ENCODE measurements at places on chromosomes 3 and 15.
A peak's percentile ranks its signal among the peaks of the same experiment; 100 is the strongest.

- DNase-seq: no peak
Measured at GRCh38 chr3:186700267-186700666, 16.9 kb upstream of the KNG1 start.

GRCh38 chr15:35818846-35819245, 272.9 kb upstream of the DPH6 start:
- DNase-seq: no peak

- no peak for DNase-seq
Measured at GRCh38 chr15:66285533-66286280, 7.7 kb upstream of the DIS3L start.

DNA sequence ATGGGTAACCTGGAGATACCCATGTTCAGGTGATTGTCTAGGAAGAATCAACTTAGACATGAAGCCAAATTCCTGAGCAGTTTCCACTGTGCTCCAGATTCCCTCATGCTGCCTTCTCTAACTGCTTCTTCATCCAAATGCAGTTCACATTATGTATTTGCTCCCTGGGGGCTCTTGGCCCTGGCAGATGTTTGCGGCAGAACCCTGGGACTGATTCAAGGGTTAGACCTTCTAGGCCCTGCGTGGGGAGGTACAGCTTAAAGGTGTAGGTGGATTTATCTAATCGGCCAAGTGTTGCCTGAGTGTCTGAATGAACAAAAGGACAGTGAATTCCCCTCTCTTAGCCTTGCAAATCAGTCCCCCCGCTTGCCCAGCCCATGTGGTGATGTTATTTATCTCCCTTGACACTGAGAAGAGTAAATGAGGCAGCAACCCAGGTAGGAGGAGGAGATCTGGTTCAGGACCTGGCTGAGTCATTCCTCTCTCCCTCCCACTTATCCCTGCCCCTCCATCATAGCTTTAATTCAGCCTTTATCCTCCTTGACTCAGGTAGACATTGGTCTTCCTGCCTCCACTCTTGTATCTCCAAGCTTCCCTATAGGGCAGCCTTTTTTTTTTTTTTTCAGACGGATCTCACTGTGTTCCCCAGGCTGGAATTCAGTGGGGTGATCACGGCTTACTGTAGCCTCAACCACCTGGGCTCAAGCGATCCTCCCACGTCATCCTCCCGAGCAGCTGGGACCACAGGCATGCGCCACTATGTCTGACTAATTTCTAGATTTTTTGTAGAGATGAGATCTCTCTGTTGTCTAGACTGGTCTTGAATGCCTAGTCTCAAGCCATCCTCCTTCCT, 54.8 kb downstream of the MAGEF1 start:
- no peak for DNase-seq

- no peak for DNase-seq
Measured at GRCh38 chr3:192550356-192550755, 177.0 kb downstream of the FGF12 start.

DNA sequence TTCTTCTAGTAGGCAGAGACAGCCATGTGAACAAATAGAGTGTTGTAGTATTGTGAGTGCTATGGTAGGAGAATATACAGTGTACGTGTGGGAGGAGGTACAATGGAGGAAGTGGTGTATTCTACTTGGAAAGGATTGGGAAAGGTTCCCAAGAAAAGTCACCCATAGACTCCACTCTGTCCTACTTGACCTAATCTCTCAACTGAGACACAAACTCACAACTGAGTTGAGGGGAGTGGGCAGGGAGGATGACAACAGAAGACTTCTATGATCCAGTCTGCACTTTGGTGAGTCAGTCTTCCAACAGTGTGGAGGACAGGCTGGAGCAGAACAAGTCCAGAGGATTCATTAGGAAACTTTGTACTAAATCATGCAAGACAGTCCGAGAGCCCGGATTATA, 28.8 kb upstream of the AQP9 start:
- no peak for DNase-seq

DNA sequence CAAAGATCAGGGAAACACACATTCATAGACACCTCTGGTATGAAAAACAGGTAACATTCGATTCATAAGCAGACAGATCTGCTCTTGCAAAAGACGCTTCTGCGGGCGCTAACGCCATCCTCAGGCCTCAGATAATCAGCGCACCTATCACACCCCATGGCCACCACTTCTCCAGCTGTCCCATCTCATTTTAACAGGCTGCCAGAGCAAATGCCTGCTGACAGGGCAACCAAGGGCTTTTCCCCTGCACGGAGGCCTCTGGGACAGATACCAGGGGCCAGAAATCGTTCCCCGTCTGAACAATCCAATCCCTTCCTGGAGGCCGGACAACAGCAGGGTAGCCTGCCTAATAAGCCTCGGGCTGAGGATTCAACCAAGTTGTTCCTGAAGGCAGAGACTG, 15.2 kb downstream of the ABCC5 start:
- DNase-seq: no peak

- peak; percentile 75 for DNase-seq
Measured at GRCh38 chr15:48644827-48645557, 517 bp downstream of the FBN1 start.

DNA sequence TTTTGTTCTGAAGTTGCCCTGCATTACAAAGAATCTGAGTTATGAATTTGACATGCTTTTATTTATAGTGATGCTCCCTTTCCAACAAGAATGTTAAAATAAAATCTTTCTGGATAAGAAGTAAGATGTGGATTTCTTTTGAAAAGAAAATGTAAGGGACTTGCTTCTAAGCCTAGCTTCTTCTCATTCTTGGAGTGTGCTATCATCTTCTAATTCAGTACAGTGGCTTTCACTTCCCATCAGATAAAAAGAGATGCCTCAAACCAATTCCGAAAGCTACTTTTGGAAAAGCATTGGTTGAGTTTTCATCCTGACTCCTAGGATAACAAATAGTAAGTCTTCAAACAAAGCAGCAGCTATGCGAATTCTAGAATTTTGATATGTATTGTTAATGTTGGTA, 197.0 kb upstream of the ZPLD1 start:
- no peak for DNase-seq
